Activated T-helper 1 cell treated with anti-CD3 and anti-CD28 coated beads, Interleukin-2, amount 50 U/mL, for 16 hours (primary cell): ENCODE measurements at places on chromosomes 11 and 22.

DNA sequence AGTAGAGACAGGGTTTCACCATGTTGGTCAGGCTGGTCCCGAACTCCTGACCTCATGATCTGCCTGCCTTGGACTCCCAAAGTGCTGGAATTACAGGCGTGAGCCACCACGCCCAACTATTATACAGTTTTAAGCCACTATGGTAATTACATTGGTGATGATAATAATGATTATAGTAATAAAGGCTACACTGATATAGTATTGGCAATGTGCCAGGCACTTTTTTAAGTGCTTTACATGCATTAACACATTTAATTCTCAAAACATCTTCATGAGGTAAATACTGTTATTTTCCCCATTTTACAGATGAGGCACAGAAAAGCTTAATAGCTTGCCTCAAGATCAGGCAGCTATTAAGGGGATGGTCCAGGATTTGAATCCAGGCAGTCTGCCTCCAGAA, 222.5 kb downstream of the SOX6 start:
- DNase-seq = no peak

DNA sequence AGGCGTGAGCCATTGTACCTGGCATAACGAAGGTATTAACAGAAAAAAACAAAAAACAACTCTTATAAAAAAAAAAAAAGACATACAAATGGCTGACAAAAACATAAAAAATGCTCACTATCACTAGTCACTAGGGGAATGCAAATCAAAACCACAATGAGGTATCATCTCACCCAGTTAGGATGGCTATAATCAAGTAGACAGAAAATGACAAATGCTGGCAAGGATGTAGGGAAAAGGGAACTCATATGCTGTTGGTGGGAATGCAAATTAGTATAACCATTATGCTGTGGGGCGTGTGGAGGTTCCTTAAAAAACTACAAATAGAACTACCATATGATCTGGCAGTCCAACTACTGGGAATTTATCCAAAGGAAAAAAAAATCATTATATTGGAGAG, 17.0 kb downstream of the THY1 start:
- no peak for DNase-seq

- DNase-seq = no peak
These were observed 77.5 kb upstream of the PHOX2A start for GRCh38 chr11:72321381-72321996.

GRCh38 chr11:67238894-67239782, 27.1 kb upstream of the GRK2 start:
- no peak for DNase-seq

GRCh38 chr11:1747753-1748635, 2.4 kb downstream of the IFITM10 start:
- no peak for DNase-seq

DNA sequence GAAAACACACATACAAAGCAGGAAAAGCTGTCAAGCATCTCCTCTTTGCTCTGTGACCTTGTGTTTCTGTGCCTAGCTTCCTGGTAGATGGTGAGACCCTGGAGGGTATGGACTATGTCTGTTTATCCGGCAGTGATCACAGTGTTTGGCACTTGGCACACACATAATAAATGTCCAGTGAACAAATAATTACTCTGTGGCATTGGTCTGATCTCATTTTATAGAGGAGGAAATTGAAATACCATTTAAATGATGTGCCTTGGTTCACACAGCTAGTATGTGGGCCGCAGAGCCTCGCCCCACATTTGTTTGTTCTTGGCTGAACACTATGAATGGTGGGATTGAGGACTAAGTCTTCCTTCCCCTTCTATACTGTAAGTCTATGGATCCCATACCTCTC, 104.7 kb upstream of the SPON1 start:
- DNase-seq = no peak

- DNase-seq = no peak
These were observed 281.0 kb downstream of the TENM4 start for GRCh38 chr11:79159657-79160450.

- DNase-seq = no peak
These were observed 91.4 kb downstream of the NELL1 start for GRCh38 chr11:20760811-20761210.

GRCh38 chr11:2792381-2793250, 92.8 kb upstream of the KCNQ1OT1 start:
- DNase-seq = no peak

- no peak for DNase-seq
These were observed 42.6 kb downstream of the DDI1 start for GRCh38 chr11:104078995-104079394.

DNA sequence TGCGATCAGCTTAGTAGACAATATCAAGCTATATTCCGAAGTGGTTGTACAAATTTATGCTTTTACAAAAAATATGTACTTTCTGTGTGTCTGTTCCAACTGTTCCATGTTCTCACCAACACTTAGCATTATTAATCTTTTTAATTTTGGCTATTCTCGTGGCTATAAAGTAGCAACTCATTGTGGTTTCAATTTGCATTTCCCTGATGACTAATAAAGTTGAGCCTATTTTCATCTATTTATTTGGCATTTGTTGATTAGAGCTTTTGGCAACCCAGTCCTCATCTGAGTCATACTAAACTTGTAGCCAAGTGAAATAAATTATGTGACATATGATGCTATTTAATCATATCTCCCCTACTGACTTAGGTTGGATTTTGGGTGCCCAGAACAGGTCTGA, 115.9 kb downstream of the FBXO7 start:
- DNase-seq = no peak

- DNase-seq = no peak
These were observed 2.2 kb downstream of the RPL3 start for GRCh38 chr22:39317084-39317774.

- DNase-seq = no peak
These were observed 44.2 kb downstream of the LMO1 start for GRCh38 chr11:8219257-8220021.

DNA sequence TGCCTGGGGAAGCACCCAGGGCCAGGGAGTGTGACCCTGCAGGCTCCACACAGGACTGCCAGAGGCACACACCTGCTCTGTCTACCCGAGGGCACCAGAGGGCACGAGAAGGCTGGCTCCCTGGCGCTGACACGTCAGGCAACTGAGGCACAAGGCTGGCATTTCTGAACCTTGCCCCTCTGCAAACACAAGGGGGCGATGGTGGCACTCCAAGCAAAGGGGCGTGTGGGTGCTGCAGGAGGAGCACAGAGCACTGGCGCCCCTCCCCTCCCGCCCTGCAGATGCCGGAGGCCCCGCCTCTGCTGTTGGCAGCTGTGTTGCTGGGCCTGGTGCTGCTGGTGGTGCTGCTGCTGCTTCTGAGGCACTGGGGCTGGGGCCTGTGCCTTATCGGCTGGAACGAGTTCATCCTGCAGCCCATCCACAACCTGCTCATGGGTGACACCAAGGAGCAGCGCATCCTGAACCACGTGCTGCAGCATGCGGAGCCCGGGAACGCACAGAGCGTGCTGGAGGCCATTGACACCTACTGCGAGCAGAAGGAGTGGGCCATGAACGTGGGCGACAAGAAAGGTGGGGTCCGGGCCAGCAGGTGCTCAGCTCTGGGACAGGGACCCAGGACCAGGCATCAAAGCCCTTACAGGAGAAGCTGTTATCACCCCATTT, 20.8 kb upstream of the TXNRD2 start:
- DNase-seq = peak; percentile 48

GRCh38 chr22:49365191-49365837, 462.4 kb downstream of the BRD1 start:
- no peak for DNase-seq

- no peak for DNase-seq
These were observed 21.6 kb downstream of the PPARA start for GRCh38 chr22:46171940-46172339.

DNA sequence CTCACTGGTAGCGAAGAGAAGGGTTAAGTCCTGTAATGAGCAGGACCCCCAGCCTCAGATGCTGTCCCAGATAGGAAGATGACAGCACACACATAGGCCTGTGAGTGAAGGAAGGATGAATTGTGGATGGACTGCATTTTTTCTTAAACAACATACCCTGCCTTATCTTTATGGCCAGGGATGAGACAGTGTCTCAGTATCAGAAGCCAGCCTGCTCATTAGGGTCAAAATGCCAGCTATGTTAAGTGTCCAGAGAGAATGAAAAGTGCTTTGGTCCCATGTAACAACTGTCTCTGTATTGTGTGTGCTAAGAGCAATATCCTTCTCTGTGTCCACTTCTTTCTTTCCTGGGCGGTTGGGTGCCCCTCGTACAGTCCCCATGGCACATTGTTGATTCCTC, 30.2 kb downstream of the PPFIBP2 start:
- DNase-seq = no peak

- DNase-seq = no peak
These were observed 100.1 kb downstream of the NAT10 start for GRCh38 chr11:34205326-34206035.

DNA sequence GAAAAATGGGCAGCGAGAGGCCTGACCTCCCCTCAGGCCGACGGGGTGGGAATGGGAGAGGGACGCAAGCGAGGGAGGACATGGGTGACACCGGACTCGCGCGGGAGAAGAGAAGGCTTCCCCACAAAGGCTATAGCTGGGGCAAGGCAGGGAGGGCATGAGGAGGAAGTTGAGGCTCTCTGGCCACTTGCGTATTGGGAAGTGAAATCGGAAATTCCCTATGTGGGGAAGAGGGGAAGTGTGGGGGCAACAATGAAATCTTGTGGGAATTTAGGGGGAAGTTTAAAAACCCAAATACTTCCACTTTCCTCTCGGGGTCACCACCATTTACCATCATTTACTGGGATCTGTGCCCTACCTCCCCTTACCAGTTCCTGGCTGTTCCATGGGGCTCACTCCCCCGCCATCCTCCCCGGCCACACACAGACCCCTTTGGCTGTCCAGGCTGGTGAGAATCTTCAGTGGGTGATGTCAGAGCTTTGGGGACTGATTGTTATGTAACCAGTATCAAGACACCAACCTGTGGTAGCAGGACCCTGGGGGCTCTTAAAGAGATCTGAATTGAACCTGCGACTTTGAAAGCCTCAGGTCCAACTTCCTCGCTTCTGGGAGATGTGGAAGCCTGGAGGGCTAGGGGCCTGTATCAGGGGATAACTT, 951 bp upstream of the EHD1 start:
- no peak for DNase-seq

DNA sequence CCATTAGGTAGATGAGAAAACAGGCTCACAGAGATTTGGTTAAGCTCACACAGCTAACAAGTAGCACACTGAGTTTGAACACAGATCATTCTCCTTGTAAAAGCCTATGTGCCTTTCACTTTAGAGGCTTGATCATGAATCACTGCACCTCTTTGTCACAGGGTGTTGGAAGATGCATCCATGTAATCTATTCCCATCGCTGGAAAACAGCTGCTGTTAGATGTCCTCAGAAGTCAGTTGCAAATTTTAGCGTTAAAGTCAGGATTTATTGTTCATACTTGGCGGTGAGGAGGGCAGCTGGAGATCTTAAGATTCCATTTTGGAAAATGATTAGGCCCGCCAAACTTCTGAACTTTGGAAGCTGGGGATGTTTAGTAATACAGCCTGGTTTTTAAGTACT, 2.6 kb downstream of the CNTF start:
- DNase-seq = no peak

DNA sequence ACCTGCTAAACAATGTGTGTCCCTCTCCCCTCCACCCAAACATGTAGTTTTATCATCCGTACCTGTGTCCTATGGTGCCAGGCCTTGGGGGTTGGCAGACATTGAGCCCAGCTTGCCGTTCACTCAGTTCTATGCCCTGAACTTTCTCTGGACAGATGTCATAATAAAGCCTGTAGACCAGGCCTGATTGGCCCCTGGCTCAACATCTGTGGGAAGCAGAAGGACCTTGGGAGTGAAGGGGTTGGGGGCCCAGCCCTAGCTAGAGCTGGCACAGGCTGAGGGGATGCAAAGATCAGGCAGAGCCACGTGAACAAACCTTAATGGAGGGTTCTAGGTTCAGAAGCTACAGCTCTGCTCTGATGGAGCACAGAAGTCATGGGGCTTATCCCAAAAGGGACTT, 600.6 kb downstream of the BUD13 start:
- no peak for DNase-seq

DNA sequence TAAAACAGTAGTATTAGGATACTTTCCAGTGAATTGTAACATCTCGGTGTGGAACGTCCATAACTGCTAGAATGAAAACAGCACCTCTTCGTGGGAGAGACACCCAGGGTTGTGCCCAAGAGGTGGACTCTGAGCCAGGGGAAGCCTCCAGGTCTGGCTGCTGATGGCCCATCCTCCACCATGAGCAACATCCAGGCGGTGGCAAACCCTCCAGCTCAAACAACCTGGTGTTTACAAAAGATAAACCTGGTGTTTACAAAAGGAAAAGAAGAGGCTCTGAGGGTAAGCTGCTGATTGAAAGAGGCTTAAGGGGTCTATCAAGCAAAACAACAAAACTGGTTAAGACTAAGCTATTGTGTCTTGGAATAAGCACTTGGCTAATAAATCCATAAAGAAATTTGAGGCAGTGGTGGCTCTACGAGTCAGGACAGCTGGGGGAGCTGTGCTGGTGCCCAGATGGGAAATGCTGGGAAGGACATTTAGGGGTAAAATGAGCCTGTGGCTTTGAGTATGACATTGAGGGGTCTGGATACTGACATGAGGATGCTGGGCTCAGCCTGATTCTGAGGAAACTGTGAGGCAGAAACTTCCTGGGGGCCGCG, 909.0 kb downstream of the BRD1 start:
- no peak for DNase-seq
